GM23248 (cell line): ENCODE measurements at places on chromosomes 3 and 15.
A peak's percentile ranks its signal among the peaks of the same experiment; 100 is the strongest.

GRCh38 chr3:32991781-32992180, 40.3 kb downstream of the CCR4 start:
- peaks cover 7% of the 10 kb centered on the region; the same call in 1 of the 2 replicates for H3K36me3 ChIP-seq
- H3K4me3 ChIP-seq, result no peak overlapping the region
- no peak overlapping the region for H3K27ac ChIP-seq
- no peaks in the 10 kb centered on the region for H3K27me3 ChIP-seq
- H3K4me1 ChIP-seq, result no peaks in the 10 kb centered on the region

DNA sequence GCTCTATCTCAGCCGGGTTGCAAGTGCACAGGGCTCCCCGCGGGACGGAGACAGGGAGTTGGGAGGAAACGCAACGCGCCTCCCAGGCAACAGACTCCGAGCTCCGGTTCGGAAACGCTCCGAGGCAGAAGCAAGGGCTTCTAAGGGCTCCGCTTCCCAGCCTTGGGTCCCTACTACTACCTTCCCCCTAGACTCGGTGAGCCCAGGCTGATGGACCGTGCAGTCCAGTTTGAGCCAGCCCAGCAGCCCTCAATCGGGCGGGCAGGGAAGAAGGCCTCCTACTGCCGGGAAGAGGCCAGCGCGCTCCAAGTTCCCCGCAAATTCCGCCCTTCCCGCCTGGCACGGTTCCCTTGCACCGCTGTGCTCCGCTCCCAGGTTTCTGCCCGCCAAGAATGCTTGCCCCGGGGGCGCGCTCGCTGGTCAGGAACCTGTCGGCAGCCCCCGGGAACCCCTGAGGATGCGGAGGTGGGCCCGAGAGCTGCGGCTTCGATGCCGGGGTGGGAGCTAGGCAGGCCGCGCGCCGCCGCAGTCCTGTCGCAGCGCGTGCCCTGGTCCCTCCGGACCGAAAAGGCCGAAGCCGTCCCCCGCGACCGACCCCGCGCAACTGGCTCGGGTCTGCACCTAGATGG, 728 bp downstream of the TRANK1 start:
- H3K4me1 ChIP-seq, result peaks cover 9% of the 10 kb centered on the region; the same call in 1 of the 2 replicates
- DNase-seq, result peak; percentile 81
- no peaks in the 10 kb centered on the region for H3K27me3 ChIP-seq
- H3K27ac ChIP-seq, result no peak overlapping the region
- no peaks in the 10 kb centered on the region for H3K36me3 ChIP-seq
- peak overlapping the region; percentile 78 for H3K4me3 ChIP-seq

- DNase-seq, result no peak
- H3K27me3 ChIP-seq, result no peaks in the 10 kb centered on the region
- H3K36me3 ChIP-seq, result no peaks in the 10 kb centered on the region
- H3K4me3 ChIP-seq, result no peak overlapping the region
- H3K27ac ChIP-seq, result no peak overlapping the region
Measured at GRCh38 chr3:193488741-193489140, 66.0 kb downstream of the ATP13A4 start.

GRCh38 chr15:94972314-94972713, 741.0 kb downstream of the MCTP2 start:
- peak; percentile 26 for DNase-seq
- no peak overlapping the region for H3K4me3 ChIP-seq
- no peaks in the 10 kb centered on the region for H3K27me3 ChIP-seq
- H3K27ac ChIP-seq, result no peak overlapping the region
- no peaks in the 10 kb centered on the region for H3K4me1 ChIP-seq
